ENCODE measurements at places on chromosomes 1 and 21.

DNA sequence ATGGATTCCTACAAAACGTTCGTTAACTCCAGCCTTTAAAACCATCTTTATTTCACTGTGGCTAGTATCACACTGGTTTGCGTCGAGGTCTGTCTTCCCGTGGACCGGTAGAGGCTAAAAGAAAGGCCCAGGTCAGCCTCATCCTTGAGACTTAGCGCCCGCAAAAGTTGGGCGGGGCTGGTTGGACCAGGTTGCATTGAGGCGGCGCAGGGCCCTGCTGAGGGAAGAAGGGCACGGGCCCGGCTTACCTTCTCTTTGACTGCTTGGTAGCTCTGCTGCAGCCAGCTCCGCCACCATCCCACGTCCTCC, 455 bp downstream of the BSDC1 start:
- DNase-seq: no peak

DNA sequence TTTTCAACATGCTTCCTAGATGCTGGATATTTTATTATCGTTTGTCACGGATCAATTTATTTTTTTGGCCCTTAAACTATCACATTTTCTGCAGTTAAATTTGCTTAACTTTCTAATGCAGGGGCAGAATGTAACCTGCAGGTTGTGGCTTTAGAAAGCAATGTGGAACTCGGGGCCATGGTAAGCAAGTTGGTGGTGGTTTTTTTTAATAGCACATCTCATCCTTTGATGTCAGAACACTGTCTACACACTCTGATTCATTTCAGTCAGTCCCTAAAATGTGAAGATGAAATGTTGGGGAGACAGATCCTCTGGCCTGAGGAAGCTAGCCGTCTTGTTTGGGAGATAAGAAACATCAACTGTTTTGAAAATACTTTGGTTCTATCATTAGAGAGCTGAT, 89.5 kb downstream of the GALNT2 start:
- DNase-seq: no peak

GRCh38 chr1:48022306-48022705, 25.1 kb upstream of the TRABD2B start:
- DNase-seq: no peak

DNA sequence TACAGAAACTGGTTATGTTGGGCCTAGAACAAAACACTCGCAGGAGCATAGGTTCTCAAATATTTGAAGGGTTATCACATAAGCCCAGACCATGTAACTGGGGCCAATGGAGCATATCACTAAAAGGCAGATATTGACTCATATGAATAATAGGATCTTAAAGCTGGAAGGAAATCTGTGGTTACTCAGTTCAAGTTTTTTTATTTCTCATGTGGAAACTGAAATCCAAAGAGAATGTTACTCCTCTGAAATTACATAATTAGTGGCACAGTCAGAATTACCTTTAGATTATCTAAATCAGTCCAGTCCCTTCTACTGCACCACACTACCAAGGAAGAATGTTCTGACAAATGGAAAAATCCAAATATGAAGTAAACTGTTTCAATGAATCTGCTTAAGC, 12.0 kb downstream of the SLAMF8 start:
- no peak for DNase-seq

GRCh38 chr1:181425566-181425965, 57.8 kb upstream of the CACNA1E start:
- no peak for DNase-seq

Data from NCI-H1930 (cell line).